ENCODE measurements at places on chromosomes 5 and 9.

GRCh38 chr5:143245929-143246561 lies 157.4 kb downstream of the NR3C1 start:
- no peak for DNase-seq

- DNase-seq: no peak
These were observed 106.7 kb downstream of the MCTP1 start for GRCh38 chr5:95178046-95178651.

DNA sequence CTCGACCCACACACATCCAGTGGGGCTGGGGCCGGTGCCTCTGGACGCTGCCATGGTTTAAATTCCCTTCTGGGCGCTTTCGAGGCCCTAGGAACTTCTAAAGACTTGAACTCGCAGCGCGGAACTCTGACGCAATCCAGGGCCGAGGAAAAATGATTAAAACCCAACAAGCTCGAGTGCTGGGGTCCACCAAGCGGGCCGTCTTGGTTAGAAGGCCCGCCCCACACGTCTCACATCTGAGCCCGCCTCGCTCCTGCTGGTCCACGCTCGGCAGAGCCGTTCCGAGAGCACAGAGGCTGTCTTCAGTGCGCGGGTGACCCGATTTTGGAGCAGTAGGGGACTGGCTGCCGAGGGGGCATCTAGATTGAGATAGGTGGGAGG lies 1.5 kb downstream of the CRHBP start:
- no peak for DNase-seq

DNA sequence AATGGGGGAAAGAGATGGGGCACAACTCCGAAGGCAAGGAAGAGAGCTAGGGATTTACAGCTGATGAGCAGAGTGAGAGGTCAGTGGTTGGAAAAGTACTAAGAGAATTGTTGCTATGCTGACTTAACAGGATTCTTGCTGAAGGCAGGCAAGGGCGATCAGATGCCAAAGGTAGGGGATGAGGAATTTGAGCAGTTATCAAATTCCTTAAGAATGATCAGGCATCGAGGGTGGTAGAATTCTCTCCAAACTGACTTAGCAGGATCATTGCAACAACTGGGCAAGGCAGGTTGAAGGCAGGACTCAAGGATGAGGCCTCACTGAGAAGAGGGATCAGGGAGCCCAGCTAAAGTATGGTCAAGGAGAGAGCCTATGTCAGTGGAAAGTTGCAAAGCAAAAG lies 171.0 kb downstream of the HSD17B3 start:
- DNase-seq: no peak

DNA sequence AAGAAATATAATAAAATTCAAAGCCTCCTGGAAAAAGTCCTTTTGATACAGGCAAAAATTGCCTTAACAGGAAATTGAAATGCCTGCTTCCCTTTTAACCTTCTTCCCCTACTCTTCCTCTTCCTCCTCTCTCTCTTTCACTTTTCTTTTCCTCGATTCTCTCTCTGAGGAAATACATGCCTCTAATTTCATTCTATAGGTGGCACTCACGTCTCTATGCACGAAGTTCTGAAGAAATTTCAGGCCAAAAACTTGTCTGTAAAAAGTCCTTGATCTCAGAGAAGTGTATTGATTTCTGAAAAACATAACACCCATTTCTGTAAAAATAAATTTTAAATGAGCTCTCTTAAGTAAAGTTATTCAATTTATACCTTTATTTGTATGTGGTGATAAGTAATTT lies 371.7 kb upstream of the IRX4 start:
- DNase-seq: no peak

- DNase-seq: no peak
These were observed at the start of gene CMBL for GRCh38 chr5:10307206-10308148. TSS of gene CMBL (minus strand) at chr5:10307902. CDS start at chr5:10290762, 17,140 bp downstream.

Data from stimulated activated naive CD8-positive, alpha-beta T cell treated with anti-CD3 and anti-CD28 coated beads, Interleukin-15, amount 100 ng/mL, for 72 hours (primary cell).